Dermis blood vessel endothelial cell (primary cell): ENCODE measurements at places on chromosomes 5 and 9.
A peak's percentile ranks its signal among the peaks of the same experiment; 100 is the strongest.

DNA sequence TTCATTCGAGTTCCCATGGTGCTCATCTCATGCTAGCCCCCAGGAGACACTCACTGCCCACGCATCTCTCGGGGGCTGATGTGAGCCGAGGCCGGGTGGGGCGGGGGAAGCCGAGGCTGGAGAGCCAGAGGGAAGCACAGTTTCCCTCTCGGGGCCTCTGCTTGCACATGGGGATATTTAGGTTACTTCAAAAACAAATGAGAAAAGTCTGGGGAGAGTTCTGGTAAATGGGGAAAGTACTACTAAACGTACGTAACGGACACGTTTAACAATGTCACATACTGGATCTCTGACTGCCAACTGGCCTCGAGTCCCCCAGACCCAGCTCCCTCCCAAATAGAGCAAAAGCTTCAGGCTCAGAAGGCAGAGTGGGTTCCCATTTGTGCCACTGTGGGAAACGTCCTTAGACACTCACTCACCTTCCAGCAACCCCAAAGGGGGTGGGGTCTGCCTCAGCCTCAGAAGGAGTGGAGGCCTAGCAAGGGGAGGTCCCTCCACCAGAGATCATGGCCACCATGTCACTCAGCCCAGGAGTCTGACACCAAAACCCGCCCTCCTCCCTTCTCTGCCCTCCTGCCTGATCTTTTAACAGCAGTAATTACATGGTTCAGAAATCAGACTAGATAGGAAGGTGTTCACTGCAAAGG is 33.8 kb upstream of the NTNG2 start:
- no peak for DNase-seq

DNA sequence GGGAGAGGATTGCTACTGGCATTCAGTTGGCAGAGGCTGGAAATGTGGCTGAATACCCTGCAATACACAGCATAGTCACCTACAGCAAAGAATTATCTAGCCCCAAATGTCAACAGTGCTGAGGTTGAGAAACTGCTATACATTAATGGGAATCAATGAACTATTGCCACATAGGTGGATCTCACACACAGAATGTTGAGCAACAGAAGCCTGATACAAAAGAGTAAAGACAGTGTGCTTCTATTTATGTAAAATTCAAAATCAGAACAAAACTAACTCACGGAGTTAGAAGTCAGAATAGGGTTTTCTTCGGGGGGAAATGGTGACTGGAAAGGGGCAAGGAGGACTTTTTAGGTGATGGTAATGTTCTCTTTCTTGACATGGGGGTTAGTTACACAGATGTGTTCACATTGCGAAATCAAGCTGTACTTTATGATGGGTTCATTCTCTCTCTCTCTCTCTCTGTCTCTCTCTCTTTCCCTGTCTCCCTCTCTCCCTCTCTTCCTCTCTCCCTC is 45.7 kb upstream of the PANK3 start:
- no peak for DNase-seq

GRCh38 chr9:107953556-107954125 is 464.1 kb upstream of the KLF4 start:
- no peak for DNase-seq

- DNase-seq, result peak; percentile 85
Measured at GRCh38 chr9:124222918-124223720, 34.6 kb upstream of the NEK6 start.

- DNase-seq, result no peak
Measured at GRCh38 chr5:644509-644908, 32.4 kb downstream of the CEP72 start.

DNA sequence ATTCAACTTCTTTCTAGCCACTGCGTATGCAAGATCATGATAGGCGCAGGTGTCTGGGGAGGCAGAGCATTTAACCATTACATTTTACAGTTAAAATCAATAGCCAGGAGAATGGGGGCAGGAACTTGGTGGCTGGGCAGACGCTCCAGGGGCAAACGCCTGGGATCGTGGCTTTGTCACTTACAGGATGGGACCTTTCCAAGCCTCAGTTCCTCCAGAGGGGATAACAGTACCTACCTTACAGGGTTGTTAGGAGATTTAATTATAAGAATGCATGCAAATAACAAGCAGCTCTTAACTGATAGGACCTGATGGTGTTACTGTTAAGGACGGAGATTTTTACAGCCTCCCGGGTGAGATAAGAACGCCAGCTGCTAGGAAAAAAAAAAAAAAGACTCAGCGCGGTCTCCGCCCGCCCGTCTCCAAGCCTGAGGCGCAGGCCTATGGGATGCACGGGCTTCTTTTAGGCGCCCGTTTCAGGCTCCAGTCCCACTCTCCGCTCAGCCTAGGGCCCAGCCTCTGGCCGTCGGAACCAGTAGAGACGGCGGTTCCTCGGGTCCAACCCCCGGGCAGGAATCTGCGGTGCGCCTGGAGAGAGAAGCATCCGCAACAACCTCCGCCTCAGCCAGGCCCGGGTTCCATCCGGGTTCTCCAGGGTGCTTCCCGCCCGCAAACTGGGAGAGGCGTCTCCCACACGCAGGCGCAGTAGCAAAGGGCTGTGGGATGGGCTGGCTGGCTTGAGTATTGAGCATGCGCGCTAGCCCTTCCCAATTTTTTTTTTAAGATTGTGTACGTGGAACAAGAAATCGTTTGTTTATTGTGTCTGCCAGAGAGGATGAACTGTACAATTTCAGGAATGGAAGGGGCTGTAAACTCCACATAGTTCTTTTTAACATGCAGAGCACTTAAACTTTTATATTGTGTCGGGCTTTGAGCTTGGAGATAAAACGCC is at the start of gene FAM200C:
Gene FAM200C, minus strand, starts transcription at position 653 of the 952 bp plus-strand sequence. CDS start 4,564 bp downstream, outside the sequence.
- DNase-seq, result peak; percentile 95

GRCh38 chr5:124161266-124161665 is 585.2 kb downstream of the ZNF608 start:
- no peak for DNase-seq

DNA sequence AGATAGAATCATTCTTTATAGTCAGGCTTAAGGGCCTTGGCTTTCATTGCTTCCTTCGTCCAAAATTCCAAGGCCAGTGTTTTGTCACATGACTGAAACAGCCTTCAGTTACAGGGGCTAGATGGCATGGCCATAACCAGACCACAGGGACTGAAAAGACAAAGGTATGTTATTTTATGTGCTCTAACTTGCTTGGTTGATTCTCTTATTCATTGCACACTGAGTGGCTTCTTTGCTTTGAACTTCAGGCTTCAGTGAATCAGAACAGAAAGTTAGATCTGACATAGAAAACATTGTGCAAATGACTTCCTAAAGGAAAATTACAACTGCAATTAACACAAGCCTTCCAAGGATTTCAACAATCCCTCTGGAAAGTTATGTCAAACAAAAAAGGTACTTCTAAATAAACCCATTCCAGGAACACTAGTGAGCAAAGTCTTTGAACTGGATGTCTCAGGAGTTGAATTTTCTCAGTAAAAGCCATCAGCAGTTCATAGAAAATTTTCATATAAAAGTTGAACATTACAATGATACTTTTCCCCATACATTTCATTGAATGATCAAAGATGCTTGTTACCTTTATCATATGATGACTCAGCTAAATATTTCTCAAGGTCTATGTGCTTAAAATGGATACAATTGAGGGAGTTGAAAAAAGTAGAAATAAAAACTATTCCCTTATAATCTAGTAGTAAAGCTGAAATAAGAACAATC is 355.3 kb downstream of the TMEM232 start:
- DNase-seq, result no peak

- peak; percentile 83 for DNase-seq
Measured at GRCh38 chr9:14273696-14274121, 40.2 kb downstream of the NFIB start.

- DNase-seq, result no peak
Measured at GRCh38 chr9:76733096-76733495, 31.1 kb upstream of the PCA3 start.

- DNase-seq, result no peak
Measured at GRCh38 chr5:159548517-159548916, 218.2 kb upstream of the IL12B start.

GRCh38 chr9:134841180-134841904 is 39.3 kb upstream of the FCN2 start:
- DNase-seq, result no peak

GRCh38 chr5:134945041-134945440 is 22.7 kb upstream of the CATSPER3 start:
- no peak for DNase-seq

DNA sequence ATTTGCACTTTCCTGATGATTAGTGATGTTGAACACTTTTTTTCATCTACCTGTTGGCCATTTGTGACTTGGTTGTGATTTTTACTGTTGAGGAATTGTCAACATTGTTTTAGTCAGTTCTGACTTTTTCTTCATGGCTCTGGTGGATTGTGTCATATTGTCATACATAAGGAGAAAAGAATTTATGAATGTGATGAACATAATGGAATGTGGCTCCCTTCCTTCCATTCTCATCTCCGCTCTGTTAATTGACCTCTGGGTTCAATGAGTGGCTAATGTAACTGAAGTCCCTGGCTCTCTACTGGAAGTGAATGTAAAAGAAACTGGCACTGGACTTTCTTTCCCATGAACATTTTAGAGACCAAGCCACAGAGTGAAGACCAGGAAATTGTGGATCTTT is 49.2 kb downstream of the KIAA1958 start:
- peak; percentile 81 for DNase-seq

- DNase-seq, result peak; percentile 75
Measured at GRCh38 chr5:96483878-96484277, 50.8 kb upstream of the PCSK1 start.
